ENCODE measurements at places on chromosomes 6 and 20.

DNA sequence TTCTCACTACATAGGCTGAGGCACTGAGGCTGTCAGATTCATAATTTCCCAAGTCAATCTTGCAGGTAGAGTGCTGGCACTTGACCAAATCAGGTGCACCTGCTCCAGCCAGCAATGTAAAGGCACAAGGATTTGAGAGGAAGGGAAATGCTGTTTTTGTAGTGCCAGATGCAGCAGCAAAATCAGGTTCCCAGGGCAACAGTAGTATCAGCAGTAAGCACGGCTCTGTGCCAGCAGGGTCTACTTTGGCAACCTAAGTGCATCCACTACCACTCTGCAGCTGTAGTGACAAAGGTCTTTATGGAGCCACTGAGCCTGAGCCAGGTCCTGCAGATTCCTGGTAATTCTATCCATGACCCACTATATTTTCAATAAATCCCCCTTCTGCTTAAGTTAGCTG is 329.5 kb downstream of the TPBG start:
- no peak for DNase-seq

- no peak for DNase-seq
Observed at GRCh38 chr6:159017757-159018559, 18.0 kb upstream of the RSPH3 start.

DNA sequence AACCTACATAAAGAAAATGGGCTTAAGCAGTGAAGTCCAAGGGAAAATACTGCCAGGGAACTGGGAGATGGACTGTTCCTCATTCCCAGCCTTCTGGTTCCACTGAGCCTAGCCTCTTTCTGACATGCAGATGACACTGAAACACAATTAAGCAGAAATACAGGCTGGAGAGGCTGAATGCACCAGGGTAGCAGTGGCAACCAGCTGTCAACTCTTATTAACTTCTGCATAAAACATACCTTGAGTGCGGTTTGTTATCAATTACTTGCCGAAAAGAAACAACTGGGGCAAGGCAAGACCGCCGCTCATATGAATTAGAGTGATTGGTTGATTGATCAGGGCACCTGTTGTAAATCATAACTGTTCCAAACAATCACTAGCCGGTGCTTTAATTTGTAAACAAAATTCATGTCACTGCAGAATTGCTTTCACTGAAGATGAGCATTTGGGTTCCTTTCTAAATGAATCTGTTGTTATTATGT is 16.3 kb downstream of the TFAP2B start:
- no peak for DNase-seq

DNA sequence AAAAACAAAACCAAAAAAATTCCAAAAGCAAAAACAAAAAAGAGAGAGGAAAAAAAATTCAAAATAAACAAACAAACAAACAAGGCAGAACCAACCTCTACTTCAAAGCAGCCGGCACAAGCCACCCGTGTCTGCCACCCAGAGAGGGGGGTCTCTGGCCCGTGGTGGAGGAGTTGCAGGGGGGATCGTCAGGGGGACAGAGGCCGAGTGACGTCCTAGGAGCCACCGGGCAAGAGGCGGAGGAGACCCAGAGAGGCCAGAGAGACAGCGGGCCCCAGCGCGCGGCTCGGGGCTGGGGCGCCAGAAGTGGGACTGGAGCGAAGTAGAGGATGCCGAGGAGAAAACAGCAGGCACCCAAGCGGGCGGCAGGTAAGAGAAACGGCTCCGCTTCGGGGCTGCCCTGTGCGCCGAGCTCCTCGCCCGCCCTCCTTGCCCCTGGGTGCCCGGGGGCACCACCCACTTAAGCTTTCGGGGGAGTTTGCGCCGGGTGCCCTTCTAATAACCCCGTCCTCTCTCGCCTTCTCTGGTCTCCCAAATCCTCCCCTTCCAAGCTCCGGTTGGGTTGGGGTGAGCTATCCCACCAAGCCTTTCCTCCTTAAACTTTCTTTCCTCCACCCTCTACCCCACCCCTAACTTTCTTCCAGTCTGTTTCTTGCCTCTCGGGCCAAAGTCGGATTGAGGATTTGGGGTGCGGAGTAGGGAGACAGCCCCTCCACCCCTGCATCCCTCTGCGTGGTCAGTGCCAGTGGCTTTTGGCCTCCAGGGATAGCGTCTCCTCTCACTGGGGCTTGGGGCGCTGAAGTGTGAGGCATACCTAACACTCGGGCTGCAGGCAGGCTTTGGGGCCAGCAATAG is 1.0 kb downstream of the TSHZ2 start:
- no peak for DNase-seq

GRCh38 chr6:90383196-90383822 is 86.7 kb upstream of the BACH2 start:
- DNase-seq = no peak

GRCh38 chr6:41132254-41132653 is 21.9 kb downstream of the TREML1 start:
- peak; percentile 32 for DNase-seq

DNA sequence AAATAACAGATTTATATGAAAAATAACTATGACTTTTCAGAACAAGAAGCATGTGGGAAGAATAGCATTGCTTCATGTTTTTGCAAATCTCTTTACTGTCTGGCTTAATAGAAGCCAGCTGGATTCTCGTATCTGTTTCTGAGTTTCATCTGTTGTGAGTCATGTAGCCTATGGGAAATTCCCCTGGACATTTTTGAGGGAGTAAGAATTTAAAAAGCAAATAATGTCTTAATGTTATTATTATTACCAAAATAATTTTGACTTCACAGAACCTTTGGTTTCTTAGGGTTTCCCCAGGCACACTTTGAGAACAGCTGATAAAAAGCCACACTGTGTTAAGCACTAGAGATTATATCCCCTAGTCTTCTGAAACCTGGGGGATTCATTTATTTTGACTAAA is 75.8 kb downstream of the SYCP2L start:
- no peak for DNase-seq

DNA sequence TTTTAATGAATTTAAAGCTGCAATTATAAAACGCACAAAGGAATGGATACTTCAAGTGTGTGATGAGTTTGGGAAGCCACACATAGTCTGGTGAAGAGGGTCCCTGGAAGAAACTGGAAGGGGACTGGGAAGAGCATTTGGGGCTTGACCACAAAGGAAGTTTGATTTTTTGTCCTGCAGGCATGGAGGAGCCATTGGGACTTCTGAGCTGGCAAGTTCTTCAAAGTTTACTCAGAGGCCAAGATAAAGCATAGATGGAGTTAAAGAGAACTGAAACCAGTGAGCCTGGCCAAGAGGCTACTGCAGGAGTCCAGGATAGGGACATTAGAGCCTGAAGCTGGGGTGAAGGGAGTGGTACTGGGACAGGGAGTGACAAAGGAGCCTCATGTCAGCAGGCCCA is 95.0 kb downstream of the AIG1 start:
- DNase-seq = no peak

GRCh38 chr6:99119109-99120031 is 171.6 kb upstream of the FBXL4 start:
- peak; percentile 76 for DNase-seq

DNA sequence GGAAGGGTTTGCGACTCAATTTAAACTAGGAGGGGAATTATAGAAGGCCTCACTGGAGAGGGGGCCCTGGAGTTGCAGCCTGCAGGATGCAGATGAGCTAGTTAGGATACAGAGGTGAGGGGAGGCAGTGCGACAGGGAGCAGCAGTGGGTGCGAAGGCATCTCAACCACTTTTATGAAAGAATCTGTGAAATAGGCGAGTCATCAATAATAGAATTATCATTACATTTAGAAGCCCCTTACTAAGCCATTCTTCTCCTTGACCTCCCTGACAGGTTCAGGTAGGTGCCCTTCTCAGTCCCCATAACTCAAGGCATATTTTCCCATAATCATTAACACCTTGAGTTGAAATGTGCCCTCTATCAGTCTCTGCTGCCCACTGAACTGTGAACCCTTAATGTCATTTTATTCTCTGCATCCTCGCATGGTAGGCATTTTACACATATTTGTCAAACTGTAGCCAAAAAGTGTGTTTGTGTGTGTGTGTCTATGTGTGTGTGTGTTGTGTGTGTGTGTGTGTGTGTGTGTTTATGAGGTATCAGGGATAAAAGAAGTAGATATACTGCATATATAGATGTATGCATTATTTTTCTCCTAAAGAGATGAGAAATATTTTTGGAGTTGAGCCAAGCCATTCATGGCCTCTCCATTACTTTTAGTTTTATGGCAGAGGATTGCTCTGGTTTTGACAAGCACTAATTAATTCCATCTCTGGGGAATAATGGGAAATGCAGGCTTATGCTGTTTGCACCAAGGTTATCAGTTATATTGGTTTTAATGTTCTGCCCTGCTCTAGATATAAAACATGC is 898.8 kb downstream of the KIF16B start:
- no peak for DNase-seq

GRCh38 chr20:59491884-59492283 is 112.5 kb upstream of the PHACTR3 start:
- DNase-seq = no peak

DNA sequence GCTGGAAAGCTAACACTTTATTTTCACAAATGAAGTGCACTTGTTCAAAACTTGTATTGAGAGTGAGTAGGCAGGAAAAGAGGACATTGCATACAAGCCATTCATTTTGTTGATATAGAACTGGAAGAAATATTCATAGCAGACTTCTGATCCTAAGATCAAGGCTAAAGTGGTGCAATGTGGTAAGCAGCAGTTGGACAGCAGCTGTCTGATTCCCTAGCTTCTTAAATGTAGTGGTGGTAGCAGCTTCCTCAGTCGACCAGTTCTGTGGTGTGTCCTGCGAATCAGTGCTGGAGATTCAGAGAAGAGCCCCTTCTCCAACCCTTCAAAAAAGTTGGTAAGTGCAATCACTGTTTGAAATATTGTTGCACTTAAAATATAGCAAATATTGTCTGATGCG is 281.7 kb upstream of the GJE1 start:
- DNase-seq = no peak

GRCh38 chr6:165894171-165894825 is 231.3 kb upstream of the PDE10A start:
- DNase-seq = no peak

DNA sequence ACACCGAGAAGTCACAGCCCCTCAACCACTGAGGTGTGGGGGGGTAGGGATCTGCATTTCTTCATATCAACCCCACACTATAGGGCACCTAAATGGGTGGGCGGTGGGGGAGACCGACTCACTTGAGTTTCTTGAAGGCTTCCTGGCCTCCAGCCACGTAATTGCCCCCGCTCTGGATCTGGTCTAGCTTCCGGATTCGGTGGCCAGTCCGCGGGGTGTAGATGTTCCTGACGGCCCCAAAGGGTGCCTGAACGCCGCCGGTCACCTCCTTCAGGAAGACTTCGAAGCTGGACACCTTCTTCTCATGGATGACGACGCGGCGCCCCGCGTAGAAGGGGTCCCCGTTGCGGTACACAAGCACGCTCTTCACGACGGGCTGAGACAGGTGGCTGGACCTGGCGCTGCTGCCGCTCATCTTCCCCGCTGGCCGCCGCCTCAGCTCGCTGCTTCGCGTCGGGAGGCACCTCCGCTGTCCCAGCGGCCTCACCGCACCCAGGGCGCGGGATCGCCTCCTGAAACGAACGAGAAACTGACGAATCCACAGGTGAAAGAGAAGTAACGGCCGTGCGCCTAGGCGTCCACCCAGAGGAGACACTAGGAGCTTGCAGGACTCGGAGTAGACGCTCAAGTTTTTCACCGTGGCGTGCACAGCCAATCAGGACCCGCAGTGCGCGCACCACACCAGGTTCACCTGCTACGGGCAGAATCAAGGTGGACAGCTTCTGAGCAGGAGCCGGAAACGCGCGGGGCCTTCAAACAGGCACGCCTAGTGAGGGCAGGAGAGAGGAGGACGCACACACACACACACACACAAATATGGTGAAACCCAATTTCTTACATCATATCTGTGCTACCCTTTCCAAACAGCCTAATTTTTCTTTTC is at the start of gene DCDC2:
DCDC2 (minus strand) TSS at position 724 of the 883 bp plus-strand sequence; CDS start at position 415, 309 bp downstream.
- DNase-seq = peak; percentile 25

- DNase-seq = no peak
Observed at GRCh38 chr6:75188221-75188925, 17.5 kb downstream of the COL12A1 start.

DNA sequence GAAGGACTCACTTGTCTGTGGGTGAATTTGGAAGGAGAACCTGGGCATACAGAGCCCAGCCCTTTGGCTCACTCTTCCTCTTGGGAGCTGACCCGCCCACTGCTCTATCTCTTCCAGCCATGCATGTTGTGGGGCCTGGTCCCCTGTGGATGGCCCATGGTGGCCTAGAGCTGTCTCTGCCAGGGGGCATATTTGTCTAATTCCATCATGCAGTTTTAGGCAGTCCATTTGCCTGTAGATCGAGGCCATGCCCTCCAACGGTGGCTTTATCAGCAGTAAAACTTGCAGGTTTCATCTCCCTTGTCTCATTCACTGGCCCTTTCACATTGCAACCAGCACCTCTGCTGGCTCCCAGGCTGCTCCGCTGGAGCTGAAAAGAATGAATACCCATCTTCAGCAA is 12.9 kb upstream of the EZR start:
- DNase-seq = no peak

DNA sequence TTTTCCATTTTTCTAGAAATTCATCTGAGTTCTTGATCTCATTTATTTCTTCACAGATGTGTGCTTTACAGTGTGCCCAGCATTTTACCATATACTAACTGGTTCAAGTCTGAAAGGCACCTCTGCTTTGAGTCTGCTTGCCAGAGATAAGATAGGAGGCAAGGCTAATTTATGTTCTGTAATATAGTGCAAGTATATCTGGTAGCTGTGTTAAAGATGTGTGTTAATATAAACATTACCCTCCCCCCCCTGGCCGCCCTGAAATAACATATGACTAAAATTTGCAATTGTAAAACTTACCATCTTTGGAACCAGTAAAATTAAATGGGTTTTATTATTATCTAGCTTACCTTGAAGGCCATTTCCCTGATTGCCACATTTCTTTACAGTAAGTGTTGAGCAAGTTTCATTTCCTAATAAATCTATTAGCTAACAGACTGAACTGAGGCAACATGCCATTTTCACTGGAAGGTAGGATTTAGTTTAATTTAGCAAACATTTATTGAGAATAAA is 2.7 kb downstream of the FBXO9 start:
- DNase-seq = no peak

- no peak for DNase-seq
Observed at GRCh38 chr6:74967821-74968220, 238.0 kb downstream of the COL12A1 start.

GRCh38 chr20:16808796-16809195 is 60.6 kb downstream of the OTOR start:
- DNase-seq = no peak

- DNase-seq = no peak
Observed at GRCh38 chr6:79702691-79703090, 71.6 kb downstream of the SH3BGRL2 start.

DNA sequence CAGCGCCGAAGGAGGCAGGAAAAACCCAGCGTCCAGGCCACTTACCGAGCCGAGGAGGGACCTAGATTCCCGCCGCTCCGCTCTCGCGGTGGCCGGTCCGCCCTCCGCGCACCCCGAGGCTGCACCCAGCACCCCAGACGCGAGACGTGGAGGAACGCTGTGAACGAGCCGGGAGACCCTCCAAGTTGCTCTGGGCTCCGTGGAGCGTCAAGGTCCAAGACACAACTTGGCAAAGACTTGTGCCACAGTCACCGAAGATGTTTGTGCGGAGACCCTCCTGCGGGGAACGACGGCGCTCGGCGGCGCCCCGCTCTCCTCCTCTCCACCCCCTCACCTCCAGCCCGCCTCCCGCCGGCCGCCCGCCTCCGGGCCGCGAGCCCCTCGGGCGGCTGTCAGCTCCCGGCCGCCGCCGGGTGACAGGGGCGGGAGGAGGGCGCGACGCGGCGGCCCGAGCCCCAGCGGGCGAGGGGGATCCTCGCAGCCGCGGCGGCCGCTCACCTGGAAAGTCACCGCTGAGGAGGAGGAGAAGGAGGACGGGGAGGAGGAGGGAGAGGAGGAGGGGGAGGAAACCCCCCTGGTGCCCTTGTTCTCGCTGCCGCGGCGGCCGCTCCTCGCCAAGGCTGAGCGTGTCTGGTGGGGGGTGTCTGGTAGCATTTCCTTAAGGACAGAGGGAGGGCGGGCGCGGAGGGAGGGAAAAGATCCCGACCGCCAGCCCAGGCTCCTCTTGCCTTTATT is 637 bp upstream of the HIVEP2 start:
- DNase-seq = peak; percentile 61
